ENCODE measurements at places on chromosomes 6 and 20. TPM values are rescaled to one million over a fixed set of nuclear protein-coding genes. Genes with fewer than 3 reads are reported as not detected.

- DNase-seq = no peak
Measured at GRCh38 chr20:9515214-9515585, 810 bp downstream of the LAMP5 start.

The NRN1 gene
- 6.4 TPM for total RNA-seq

DNA sequence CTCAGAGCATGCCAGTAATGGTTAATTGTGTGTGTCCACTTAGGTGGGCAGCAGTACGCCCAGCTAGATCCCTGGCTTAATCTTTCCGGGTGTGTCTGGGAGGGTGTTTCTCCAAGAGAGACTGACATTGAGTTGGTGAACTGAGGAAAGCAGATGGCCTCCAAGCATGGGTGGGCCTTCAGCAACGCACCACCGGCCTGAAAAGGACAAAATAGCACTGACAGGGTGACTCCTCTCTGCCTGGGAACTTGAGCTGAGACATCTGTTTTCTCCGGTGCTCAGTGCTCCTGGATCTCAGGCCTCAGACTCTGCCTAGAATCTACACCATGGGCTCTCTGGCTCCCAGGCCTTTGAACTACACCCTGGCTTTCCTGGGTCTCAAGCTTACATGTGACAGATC lies 43.2 kb downstream of the C6orf118 start:
- no peak for DNase-seq

DNA sequence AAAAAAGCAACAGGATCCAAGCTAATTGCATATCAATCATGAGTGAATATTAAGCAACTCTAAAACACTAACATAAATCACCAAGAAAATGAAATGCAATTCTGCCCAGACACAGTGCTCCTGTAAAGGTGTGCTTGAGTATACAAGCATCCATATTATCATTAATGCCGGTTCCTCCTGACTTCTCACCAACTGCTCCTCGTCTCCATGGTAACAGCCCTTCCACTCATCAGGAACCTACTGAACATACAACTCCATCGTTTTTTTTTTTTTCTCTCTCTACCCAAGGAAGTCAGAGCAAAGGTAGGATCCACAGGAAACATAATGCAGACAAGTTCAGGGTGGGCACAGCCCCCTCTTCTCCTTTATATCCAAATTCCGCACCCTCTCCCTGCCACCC lies 12.4 kb downstream of the GABBR1 start:
- DNase-seq = no peak

The TRIM15 gene
- total RNA-seq = 19.6 TPM

- DNase-seq = no peak
Measured at GRCh38 chr20:46546298-46546697, 4.2 kb downstream of the OCSTAMP start.

The TMEM217 gene
- 0.55 TPM for total RNA-seq

- no peak for DNase-seq
Measured at GRCh38 chr20:3461211-3461771, 9.5 kb upstream of the ATRN start.

DNA sequence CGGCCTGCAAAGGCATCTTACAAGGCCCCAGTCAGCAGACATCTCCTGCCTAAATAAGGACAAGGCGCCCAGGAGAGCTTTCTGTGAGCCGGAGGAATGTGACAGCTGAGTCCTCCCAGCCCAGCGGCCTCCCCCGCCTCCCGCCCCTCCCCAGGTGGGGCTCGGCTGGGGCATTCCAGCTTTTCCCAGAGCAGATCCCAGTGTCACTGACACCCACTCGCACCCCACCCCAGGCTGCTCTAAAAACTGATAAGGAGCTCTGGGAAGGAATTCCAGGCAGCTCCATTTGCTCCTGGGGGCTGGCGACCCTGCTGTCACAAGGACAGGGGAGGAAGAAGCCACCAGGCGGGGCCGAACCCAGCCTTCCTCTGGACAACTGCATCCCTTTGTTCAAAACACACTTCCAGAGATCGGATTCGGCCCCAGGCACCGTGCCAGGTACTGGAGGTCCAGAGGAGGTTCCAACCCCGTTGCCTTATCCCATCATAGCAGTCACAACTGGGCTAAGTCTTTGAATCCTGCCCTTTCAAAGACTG lies 49.7 kb downstream of the JPH2 start:
- peak; percentile 40 for DNase-seq

DNA sequence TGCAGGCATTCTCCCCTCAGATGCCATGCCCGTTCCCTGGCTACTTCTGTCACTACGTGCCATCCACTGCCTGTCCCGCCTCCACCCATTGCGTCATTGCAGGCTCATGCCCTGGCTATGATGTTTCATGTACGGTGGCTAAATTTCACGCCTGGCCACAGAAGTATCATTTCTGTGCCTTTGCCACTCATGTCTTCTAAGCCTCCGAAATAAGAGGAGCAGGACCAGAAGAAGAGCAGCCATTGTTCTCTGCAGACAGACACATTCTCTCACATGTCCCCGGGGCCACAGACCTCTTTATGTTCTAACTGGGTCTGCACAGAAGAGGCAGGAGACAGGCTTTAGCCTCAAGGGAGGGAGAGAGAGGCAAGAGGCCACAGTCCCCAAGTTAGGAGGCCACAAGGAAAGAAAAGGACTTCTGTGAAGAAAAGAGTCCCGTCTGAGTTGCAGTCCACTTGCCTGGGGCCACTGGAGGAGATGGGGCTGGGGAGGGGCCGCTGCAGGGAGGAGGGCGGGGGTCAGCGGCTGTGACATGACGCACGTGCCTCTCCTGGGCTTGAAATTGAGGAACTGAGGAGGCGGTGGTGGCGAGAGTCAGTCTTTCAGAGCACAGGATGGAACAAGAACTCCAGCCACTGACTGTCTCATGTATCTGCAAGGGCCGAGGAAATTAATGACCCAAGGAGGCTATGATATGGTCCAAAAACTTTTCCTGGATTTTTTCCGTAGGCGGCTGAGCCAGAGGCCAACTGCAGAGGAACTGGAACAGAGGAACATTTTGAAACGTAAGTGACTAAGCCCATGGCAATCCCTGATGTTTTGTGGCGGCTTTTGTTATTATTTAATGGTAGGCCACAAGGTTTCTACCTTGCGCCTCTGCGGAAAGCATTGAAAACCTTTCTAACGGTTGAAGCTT lies 55.9 kb downstream of the TBC1D7 start:
- DNase-seq = peak; percentile 38

DNA sequence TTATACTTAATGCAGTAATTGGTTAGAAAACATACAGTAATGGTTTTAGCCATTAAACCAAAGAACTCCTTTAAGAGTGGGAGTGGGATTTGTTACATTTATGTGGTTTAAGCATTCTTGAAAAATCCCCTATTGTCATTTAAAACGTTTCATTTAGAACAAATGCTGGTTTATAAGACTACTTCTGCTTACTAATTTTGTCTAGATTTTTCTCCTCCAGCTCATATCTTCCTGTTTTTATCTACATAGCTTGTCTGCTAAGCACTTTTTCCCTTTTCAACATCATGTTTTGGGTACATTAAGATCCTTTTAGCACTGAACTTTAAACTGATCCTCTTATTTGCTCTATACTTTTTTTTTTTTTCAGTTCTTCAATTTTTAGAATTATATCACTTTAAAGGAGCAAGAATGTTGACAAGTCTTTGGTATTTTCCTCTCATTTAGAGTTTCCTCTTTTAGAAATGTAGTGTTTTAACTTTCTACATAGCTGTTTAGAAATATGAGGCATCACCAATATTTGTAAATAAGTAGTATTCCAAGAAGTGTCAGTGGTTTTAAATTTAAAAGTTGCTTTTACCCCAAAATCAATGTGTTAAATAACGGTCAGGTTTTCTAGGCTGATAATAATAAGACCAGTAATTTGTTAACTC lies 80.9 kb downstream of the SESN1 start:
- DNase-seq = no peak

- DNase-seq = no peak
Measured at GRCh38 chr20:11901127-11901526, 16.6 kb upstream of the BTBD3 start.

The CST5 gene
- not detected for total RNA-seq

DNA sequence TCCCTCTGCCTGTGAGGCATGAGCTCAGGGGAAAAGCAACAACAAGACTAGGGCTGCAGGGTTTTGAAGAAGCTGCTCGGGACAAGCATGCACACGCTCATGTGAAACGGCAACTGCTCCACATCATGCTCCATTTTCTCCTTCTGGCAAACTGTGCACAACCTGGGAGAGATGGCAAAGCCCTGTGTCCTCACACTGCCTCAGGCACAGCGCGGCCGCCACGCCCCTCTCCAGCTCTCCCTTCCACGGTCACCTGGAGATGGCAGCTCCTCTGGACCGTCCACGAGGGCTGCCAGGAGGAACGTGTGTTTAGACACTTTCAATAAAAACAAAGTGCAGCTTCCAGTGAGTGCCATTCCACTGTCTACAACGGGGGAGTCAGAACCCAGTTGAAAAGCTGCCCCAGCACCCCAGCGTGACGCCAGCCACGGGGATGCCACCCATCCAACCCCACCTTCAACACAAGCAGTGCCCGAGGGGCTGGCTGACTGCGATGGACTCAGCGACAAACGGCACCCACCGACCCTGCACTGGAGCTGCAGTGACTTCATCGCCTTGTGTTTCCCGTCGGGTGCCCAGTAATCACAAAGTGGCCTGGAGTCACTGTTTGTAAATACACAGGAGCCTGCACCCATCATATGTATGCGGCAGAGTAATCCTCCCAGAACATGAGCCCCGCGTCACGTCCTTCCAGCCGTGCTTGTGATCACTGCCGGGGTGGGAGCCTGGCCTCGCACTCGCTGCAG lies 16.1 kb downstream of the SMOC2 start:
- no peak for DNase-seq

The RNF114 gene
- total RNA-seq = 78.8 TPM

GRCh38 chr6:119677384-119677783 lies 327.8 kb upstream of the MAN1A1 start:
- DNase-seq = no peak

The PAK5 gene
- 12.5 TPM for total RNA-seq

DNA sequence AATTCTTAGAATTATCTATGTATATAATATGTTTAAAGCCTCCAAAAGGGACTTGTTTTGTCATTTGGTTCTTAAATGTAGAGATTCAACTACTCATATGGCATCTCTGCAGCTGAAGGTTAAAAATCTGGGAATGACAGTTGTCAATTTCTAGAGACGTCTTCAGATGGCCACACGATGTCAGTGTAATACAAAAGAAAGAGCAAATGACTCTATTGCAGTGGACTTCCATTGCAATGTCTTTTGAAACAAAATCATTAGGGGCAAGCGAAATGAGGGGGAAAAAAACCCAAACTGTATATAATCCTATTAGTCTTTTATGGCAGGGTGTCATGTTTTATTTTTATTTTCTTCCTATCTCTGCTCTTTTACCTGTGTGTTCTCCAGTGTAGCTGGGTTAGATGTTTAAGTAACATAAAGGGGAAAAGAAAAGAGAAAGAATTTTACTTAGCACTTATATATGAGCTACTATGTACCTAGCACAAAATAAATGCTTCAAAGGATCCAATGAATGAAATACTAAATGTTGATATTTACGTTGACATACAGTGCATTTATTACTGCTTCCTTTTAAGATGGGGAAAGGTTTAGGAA lies 26.2 kb downstream of the CCN2 start:
- DNase-seq = no peak

GRCh38 chr6:13593720-13594119 lies 19.3 kb downstream of the SIRT5 start:
- no peak for DNase-seq

- no peak for DNase-seq
Measured at GRCh38 chr20:11935212-11936154, 17.8 kb downstream of the BTBD3 start.

Measured in mucosa of gallbladder (tissue), 1 donor.